Activated CD4-positive, alpha-beta T cell treated with anti-CD3 and anti-CD28 coated beads, Interleukin-2, Interleukin-4, amounts not matched to agents 100 ng/mL and 50 ng/mL, durations not matched to agents 16 hours and 8 hours (primary cell): ENCODE measurements at places on chromosomes 6 and 20.

- no peak for DNase-seq
Measured at GRCh38 chr6:106637717-106638341, 8.5 kb downstream of the QRSL1 start.

- DNase-seq = no peak
Measured at GRCh38 chr6:89433252-89434149, 549 bp downstream of the ANKRD6 start.

DNA sequence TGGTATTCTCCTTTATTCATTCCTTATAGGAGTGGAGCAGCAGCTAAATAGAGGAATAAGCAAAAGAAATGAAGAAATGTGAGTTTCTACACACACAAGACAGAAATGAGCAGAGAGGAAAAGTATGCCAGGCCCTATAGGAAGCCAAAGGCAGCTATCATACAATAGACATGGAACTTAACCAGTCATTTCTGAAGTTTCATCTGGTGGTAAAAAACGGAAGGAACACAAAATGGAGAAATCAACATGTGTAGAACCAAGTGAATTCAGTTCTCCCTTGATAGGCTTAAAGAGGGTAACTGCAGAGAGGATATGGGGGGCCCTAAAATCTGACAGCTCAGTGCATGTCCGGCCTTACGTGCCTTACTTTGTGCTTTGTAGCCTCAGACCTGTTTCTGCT, 44.6 kb downstream of the TSBP1 start:
- DNase-seq = peak; percentile 50

DNA sequence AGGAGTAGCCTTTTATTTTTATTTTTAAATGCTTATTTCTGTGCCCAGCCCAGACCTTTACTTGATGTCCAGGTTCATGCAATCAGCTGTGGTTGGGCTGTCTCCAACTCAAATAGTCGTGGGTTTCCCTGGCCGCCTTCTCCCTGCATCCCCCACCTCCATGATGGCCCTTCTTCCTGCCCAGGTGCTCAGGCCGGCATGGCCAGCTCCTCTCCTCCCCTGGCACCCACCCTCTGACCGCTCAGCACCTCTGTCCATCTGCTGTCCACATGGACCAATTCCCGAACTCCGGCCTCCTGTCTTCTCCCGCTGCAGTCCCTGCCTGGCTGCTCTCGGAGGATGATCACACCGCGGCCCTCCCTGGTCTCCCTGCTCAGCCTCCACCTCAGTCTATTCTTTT, 81.2 kb upstream of the SULF2 start:
- DNase-seq = no peak

DNA sequence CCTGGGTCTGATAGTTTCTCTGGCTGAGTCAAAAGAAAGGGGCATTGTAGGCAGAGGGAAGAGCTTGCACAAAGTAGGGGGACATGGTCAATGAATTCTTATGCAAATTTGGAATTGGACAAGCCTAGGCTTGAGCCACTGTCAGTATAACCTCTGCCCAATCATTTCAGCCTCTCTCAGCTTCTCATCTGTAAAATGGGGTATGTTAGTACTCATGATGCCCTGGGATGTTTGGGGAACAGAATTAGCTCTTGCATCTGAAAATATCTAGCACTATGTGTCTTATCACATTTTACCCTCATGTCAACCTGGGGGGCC, 148.6 kb downstream of the DHX35 start:
- no peak for DNase-seq

- DNase-seq = no peak
Measured at GRCh38 chr20:6700563-6701329, 66.7 kb upstream of the BMP2 start.

DNA sequence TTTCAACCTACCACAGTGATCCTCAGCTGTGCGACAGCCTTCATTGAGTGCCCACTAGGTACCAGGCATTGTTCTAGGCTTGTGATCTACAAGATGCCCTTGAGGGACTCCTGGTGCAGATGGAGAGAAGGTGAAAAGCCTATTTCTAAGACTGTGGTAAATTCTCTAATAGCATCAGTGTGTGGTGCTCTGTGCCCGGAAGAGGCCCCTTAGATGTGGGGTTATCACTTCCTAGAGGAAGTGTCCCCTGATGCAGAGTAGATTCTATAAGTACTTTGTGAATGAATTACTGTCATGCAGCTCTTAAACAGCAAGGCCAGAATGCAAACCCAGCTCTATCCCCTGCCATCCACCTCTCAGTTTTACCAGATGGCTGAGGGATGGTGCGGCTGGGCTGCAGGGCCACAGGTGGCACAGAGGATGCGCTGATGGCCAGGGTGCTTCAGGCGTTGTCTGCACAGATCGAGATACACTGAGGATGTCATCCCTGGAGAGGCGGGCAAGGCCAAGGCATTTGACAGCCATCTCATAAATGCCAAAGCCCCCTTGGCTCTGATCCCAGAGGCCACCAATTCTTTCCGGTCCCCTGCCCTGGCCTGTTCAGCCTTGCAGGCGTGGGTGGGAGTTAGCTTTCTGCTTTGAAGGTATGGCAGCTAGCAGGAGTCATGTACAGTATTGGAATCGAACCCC, 96.7 kb downstream of the TOX2 start:
- DNase-seq = no peak

- no peak for DNase-seq
Measured at GRCh38 chr20:37396416-37397075, 50.6 kb downstream of the SRC start.

DNA sequence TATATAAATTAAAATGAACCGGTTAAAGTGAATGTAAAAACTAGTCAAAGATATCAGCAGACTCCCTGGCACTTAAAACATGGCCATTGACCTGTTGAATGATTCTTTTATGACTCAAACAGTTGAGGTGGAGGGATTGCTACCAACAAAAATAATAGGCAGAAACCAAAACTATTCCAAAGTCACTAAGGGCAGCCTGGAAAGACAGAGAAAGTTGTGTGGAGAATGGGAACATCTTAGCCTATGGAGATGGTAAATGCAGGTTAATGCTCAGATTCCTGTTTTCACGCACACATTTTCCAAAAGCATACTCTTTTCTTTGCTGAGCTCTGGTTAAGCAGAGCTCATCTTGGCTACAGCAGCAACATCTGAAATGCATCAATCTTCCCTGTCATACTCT, 553.5 kb downstream of the HACE1 start:
- DNase-seq = no peak

DNA sequence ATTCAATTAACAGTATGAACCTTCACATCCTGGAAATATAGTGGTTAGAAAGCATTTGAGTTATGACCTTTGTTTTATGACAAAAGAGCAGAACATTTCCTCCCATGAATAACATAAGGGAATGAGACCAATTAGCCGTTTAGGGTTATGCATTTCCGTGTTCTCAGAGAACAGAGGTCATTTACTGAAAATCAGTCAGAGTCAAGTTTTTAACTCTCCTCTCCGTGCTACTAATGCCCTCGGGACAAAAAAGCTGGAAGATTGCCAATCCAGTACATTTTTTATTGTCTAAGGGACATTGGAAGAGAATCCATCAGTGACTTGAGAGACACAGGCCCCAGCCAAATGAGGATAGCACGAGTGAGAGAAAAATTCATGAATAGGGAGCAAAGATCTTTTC, 632.7 kb downstream of the RFPL4B start:
- no peak for DNase-seq

DNA sequence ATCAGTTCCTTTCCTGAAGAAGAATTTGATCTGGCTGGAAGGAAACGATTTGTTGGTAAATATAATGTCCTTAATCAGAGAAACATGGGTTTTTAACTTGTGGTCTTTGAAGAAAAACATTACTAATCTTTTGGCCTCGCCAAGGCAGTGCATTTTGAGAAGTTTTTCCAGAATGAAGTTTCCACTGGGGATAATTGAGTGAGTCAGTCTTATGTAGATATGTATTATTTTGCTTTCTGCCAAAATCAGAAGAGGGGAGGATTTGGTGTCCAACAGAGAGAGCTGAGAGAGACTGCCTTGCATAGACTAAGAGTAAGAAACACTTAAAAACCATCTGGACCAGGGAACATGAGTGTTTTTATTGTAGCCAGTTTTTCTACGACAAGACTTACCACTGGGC, 79.9 kb downstream of the FNDC1 start:
- DNase-seq = no peak

DNA sequence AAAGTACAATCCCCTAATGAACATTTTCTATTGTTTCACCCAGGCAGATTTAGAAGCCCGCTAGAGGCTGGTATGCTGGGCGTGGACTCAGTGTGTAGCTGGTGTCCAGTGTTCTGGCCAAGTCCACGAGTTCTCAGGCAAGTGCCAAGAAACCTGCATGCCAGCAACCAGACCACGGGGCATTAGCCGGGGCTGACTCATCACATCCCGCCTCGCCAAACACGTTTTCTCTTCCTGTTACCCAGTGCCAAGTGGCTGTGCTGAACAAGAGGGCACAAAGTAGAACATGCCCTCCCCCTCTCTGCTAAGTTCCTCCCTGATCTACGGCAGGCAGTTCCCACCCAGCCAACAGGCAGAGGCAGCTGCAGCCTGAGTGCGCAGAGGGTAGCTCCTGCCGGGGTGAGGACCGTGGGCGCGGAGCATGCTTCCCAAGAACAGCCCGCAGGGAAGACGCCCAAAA, 29.6 kb downstream of the RAMACL start:
- no peak for DNase-seq

- DNase-seq = no peak
Measured at GRCh38 chr20:2801286-2801728, 880 bp upstream of the CPXM1 start.

DNA sequence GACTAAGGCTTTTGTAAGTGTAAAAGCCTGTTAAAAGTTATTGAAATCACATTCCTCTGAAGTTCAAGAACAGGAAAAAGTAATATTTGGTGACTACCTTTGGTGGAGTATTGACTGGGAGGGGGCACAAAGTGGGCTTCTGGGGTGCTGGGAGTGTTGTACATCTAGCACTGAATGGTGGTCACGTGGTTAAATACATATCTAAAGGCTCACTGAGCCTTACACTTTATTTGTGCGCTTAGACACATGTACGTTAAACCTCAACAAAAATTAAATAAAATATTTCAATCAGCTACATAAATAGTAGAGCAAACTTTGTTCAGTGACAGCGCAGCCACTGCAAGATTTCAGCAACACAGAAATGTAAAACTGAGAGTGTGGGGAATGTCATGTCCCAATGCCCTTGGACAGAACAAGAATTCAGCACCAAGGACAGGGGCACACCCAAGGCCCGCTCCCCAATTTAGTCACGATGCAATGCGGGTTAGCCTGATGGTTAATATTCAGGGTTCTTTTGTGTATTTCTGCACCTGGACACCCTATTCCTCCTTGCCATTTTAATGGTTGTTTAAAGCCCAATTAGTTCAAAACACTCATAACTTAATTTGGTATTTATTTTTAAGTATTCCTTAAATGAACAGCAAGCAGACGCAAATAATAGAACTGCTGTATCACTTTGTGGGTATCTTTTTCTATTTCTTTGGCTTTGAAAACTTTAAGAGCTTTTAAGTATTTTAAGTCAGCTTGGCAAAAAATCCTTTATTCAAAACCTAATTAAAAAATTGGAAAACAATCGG, 37.4 kb downstream of the ANGPT4 start:
- peak; percentile 31 for DNase-seq

DNA sequence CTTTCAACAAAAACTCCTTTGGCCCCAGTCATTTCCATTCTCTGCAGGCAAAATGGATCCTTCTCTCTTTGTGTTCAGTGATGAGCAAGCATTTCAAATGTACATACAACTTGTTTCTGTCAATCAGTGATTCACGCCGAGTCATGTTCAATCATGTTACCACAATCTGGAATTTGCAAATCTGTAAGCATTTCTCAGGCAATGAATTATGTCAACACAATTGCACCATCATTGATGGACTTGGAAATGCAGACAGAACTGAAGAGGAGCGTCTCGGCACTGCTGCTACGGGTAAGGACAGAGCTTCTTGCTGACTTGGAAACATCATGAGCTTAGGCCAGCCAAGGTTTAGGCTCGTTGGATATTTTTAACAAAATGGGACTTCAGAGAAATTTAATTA, 132.8 kb upstream of the AGPAT4 start:
- DNase-seq = no peak

GRCh38 chr20:19137641-19138040, 74.8 kb upstream of the SLC24A3 start:
- DNase-seq = no peak

DNA sequence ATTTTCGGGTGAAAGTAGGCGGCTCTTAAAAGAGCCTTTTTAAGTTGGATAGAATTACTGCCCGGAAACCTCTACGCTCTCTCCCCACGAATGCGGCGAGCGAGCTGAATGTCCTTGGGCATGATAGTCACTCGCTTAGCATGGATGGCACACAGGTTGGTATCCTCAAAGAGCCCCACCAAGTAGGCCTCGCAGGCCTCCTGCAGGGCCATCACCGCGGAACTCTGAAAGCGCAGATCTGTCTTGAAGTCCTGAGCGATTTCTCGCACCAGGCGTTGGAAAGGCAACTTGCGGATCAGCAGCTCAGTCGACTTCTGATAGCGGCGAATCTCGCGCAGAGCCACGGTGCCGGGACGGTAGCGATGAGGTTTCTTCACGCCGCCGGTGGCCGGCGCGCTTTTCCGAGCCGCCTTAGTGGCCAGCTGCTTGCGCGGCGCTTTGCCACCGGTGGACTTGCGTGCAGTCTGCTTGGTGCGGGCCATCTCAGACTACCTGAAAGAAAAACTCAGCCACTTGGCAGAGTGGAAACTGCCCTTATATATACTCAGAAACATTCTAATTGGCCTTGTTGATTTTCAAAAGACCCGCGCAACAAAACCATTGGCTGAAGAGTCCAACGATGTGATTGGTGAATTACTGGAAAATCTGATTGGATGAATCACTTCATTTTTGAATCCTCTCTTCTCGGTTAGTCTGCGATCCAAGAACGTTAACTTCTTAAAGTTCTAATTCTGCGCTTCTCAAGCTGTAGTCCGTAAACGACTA, 93.9 kb upstream of the BTN3A2 start:
- peak; percentile 95 for DNase-seq

DNA sequence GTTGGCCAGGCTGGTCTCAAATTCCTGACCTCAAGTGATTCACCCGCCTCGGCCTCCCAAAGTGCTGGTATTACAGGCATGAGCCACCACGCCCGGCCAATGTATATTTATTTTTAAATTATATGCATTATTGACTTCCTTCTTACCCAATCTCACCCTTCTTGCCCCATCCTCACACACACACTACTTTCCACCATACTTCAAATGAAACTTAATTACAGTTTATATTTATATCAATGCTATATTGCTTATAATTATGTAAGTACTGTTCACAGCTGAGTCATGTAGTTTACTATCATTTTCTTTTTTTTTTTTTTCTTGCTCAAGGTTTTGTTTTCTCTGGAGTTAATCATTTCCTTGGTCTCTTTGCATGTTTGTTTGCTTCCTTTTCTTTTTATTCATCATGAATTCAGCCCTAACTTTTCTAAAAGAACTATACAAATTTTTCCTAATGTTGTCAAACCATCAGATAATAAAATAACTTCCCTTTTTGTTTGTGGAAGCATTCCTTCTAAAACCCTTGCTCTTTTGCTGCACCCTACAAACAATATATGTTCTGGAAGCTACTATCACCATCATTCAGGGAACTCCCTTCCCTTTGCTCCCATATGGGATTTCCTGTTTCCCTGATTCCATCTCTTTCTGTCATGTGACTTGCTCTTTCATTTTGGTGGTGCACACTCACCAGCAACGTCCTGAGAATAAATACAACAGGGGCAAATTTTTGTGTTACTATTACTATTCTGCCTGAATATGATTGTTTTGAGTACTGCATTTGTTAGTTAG, 201.7 kb upstream of the SASH1 start:
- DNase-seq = no peak

GRCh38 chr6:152087096-152087495, 279.6 kb downstream of the ESR1 start:
- DNase-seq = no peak
